ENCODE measurements at places on chromosomes 16 and 17.

GRCh38 chr16:35561346-35561745 is 2101.9 kb downstream of the TP53TG3F start:
- no peak for DNase-seq

DNA sequence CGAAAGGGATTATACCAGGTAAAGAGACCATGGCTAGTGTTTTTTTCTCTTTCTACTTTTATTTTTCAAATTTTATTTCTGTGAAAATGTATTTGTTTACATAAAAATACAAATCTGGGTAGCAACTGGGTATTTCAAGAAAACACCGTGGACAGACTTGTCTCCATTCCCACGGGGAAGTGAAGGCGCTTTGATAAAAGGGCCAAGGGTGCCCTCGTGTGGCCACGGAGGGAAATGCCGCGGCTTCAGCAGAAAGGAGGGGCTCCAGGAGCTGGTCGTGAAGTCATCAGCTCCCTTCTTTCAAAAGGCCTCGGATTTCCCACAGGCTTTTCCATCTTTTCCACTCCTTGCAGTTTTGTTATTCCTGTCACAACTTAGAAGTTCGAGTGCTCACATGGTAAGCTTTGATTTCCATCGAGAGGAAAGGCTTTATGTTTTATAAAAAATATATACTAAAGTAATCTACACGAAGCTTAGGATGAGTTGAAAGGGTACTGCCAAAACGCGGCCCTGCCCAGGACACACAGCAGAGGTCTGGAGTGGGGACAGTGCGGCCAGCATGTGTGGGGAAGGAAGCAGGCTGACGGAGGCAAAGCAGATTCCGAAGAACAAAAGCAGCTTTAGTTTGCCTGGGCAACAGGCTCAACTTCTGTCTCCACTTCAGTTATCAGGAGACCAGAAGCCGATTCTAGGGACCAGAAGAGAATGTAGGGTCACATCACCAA is 15.3 kb upstream of the MNT start:
- peak; percentile 74 for DNase-seq

DNA sequence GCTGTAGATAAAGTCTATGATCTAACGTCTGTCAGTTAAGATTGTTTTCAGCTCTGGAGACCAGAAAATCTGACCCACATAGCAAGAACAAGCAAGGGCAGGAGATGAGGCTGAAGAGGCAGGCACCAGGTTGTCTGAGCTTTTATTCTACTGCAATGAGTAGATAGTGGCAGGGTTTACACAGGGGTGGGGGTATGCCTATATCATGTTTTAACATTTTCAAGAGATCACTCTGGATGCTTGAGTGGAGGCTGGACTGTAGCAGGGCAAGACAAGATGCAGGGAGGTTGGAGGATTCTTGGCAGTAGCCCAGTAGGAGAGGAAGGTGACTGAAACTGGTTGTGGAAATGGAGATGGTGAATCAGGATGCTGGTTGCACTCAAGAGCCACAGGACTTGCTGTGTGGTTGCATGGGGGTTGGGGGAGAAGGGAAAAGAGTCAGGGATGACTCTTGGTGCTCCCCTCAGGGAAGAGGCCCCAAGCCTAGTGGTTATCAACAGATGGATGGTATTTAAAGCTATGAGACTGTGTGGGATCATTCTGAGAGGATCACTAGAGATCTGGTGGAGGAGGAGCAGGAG is 143.1 kb upstream of the KCNJ18 start:
- no peak for DNase-seq

- no peak for DNase-seq
Measured at GRCh38 chr16:11180489-11180888, 75.5 kb downstream of the SOCS1 start.

DNA sequence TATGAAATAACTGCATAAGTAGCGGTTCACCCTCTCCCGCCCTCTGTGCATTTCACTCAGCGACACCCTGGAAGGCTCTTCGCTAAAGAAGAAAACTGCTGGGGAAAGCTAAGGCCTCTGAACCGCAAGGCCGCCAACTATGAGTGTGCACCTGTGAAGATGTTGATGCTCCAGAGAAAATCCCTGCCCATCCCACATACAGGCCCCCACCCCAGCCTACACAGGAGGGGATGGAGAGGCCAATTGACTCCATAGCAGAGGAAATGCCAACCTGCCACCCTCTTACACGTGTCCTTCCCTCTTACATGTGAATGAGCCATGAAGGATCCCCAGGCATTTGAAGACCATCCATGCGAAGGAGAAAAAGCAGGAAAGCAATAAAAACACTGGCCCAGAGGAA is 104.8 kb downstream of the MGAT5B start:
- no peak for DNase-seq

DNA sequence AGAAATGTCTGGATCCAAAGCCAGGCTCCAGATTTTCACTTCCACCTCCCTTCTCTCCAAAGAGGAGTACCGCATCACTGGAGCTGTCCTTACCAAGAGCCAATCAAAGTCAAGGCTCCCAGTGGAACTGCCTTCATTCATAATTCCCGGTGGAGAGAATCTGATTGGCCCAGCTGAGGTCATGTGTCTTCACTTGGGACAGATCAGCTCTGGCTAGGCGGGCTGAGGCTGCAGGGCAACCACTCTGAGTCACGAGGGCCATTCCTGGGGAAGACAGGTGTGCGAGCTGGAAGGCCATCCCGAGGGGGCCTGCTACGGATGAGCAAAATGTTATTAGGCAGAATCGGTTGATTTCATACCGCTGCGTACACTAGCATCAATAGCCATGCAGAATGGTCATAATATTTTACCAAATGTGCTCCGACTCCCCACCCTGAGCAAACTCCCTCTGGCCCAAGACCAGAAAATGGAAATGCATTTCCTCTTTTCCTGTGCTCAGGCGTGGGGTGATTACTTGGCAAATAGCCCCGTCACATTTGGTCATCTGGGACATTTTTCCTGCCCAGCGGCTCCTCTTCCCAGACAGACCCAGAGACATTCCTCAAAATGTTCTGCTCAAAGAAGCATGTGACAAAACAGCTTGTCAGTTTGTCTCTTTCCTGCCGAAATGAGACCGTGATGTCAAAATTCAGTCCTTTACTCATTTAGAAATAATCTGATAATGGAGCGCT is 111.1 kb downstream of the AIPL1 start:
- DNase-seq, result no peak

DNA sequence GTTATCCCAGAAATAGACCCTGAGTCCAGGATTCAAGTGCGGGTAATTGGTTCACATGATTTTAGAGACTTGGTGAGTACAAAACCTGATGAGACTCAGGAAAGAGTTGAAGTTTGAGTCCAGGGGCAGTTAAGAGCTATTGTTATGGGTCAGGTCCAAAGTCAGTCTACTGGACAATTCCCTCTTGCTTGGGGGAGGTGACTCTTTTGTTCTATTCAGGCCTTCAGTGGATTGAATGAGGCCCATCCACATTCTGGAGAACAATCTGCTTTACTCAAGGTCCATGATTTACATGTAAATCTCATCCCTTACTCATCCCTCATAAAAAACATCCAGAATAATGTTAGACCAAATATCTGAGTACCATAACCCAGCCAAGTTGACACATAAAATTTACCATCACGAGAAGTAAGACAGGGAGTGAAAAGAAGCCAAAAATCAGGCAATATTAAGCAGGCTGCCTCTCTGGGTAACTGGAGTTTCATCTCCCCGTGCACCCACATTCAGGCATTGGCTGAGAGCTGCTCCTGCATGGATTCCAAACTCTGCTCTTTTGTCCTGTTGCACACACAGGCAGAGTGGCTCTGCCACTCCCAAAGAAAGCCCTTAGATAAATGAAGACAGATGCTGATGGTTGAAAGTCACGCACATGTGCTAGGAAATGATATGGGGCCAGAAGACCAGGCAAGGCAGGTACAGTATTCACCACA is 156.0 kb upstream of the SALL1 start:
- no peak for DNase-seq

GRCh38 chr17:18950944-18951905 is 740 bp upstream of the SLC5A10 start:
- DNase-seq, result no peak

- DNase-seq, result no peak
Measured at GRCh38 chr17:48728232-48729231, at the start of gene HOXB13. Gene HOXB13, minus strand, starts transcription at chr17:48728750. Its CDS starts 157 bp downstream, at chr17:48728593.

DNA sequence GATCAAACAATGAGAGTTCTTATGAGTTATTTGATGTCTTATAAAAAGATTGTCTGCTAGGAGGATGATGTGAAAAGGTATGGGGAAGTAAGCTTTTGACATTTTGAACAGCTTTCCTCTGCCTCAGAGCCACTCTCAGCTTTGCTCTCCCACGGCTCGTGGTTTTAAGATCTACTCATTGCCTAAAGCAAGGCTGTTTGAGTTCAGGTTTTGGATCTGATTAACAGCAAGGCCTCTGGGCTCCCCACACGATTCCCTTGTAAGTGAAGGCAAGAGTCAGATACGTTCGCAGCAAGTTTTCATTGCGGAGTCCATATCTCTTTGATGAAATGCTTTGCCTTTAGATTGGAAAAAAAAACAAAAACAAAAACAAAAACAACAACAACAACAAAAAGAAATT is 515.0 kb upstream of the SALL1 start:
- DNase-seq, result no peak

DNA sequence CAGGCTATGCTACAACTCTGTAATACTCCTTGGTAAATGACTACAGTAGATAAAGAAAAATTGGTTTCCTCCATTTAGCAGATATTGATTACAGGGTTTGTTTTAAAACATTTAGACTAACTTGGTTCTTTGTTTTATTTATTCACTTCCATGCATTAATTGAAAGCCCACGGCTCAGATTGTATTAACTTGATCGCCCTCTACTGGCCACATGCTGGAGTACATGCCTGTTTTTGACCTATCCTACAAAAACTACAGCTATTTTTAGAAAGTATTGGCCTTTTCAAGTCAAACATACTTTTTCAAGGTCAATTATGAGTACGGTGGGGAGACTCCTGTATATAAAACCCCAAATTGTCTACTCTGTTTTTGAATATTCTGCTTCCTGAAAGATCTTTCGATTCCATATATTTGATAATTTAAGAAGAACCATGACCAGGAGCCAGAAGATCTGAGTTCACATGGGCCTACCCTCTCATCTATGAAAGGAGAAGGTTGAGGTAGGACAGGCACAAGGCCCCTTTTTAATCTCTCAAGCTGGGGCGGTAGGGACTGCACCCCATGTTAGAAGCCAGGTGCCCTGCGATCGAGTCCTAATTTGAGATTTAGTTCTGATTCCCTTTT is 51.8 kb downstream of the CA10 start:
- no peak for DNase-seq

- DNase-seq, result no peak
Measured at GRCh38 chr17:19646788-19647696, 1.5 kb upstream of the ALDH3A2 start.

DNA sequence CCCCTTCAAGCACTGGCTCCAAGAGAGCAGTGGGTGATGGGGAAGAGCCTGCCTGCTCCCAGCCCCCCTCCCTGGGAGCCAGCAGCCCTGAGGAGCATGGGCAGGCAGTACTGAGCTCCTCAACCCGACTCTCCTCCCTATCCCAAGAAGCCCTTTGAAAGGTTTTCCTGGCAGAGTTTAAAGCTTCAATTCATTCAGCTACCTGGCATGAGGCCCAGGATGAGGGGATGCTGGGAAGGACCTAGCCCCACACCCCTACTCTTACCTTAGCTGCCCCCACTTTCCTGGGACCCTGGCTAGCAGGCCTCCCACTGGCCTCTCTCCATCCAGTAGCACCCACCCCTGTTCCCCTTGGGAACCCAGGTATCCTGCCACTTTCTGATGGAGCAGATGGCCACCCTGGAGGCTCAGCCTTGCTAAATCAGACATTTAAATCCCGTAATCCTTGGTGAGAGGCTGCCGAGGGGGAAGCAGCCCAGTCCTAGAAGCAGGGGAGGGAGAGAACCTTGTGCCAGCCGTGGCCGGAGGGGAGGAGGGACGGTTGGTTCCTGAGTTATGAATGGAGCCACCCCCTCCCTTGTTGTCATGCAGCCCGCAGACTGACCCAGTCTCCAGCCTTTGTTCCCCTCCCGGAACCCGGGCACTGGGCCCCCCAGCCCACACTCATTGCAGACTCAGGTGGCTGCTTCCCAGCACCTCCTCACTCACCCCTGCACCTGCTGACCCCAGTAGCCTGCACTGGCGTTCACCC is 17.1 kb downstream of the ATP1B2 start:
- DNase-seq, result no peak

GRCh38 chr17:13268791-13269595 is 251.2 kb upstream of the ELAC2 start:
- no peak for DNase-seq

DNA sequence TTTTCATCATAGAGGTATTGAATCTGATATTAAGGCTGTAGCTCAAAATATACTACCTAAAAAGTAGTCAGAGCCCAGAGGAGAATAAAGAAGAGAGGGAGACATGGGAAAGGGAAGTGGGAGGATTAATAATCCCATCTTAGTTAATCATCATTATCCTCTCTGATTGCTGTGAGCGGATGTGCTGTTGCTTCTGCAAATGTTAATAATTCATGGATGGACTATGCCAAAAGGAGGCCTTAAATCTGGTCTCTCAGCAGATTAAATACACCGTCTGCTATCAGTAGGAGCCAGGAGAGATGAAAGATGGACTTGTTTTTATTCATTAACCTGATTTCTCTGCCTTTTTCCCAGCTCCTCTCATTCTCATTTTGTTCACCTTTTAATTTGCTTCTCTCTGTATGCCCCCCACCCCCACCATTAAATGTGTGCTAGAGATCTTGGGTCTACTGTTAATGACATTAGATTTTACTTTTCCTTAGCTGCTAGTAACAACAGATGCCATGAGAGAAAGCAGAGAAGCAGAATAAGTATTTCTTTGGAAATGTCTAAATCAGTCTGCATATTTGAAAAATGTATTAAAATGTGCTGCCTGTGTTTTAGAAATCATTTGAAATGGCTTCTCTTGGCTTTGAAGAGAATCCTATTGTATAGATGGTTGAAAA is 44.2 kb downstream of the NUP93 start:
- DNase-seq, result no peak

DNA sequence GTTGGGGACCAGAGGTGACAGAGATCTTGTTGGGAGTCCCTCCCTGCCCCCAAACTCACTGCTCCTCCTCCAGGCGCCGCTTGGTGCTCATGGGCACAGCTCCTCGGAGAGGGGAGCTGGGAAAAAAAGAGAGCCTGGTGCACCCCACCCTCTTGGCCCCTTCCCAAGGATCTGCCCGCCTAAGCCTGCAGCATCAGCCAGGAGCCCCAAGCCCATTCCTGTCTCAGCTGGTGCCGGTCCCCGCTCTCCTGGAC is 400 bp downstream of the HCFC1R1 start:
- DNase-seq, result no peak

DNA sequence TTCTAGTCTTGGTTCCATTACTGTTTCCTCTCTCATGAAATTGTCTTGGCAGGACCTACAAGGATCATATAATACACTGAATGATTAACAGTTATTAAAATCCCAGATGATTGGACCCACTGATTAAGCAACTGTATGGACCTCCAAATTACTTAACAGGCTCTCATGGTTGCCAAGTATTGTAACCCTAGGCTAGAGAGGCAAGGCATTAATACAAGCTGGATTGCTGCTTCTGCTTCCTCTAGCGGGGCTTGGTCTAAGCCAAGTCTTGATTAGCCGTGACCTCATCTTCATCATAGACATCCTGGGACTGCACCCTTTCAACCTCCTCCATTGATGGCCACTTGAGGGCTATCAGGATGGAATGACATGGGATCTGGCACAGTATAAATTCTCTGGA is 46.9 kb downstream of the SYCE1L start:
- DNase-seq, result no peak

GRCh38 chr16:3645108-3645503 is 9.4 kb upstream of the DNASE1 start:
- DNase-seq, result no peak

All from stimulated activated CD4-positive, alpha-beta T cell treated with anti-CD3 and anti-CD28 coated beads, Interleukin-15, amount 100 ng/mL, for 1 hour (primary cell).